ENCODE measurements at places on chromosomes 3 and 15.

- no peak for DNase-seq
Observed at GRCh38 chr3:108847187-108847586, 24.6 kb downstream of the TRAT1 start.

- no peak for DNase-seq
Observed at GRCh38 chr15:40830884-40831283, 2.4 kb upstream of the PPP1R14D start.

- DNase-seq: no peak
Observed at GRCh38 chr3:161405836-161406235, 34.5 kb upstream of the SPTSSB start.

GRCh38 chr3:46576386-46576785, 10.3 kb upstream of the LRRC2 start:
- DNase-seq: no peak

DNA sequence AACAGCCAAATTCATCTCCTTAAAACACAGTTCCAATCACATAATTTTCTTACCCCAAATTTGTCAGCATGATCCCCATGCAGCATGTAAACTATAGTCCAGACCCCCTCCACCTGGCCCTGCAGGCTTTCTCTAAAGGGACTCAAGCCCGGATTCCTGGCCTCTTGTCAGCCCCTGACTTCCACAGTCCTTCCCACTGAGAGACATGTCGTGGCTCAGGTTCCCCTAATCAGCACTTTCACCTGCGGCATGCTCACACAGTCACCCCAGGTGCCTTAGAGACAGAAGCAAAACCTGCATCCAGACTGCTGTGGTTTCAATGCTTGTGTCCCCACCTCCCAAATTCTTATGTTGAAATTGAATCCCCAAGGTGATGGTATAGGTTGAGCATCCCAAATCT, 372.7 kb upstream of the ATP10A start:
- no peak for DNase-seq

GRCh38 chr15:70008697-70009290, 88.9 kb downstream of the TLE3 start:
- no peak for DNase-seq

GRCh38 chr3:50588759-50589433, 19.6 kb downstream of the HEMK1 start:
- DNase-seq: peak; percentile 24

GRCh38 chr15:36982430-36982829, 117.9 kb downstream of the MEIS2 start:
- DNase-seq: peak; percentile 31

GRCh38 chr3:183825456-183826161, at the start of gene MAP6D1:
Gene MAP6D1, minus strand, starts transcription at chr3:183825577. Its CDS starts 30 bp downstream, at chr3:183825547.
- DNase-seq: peak; percentile 61

DNA sequence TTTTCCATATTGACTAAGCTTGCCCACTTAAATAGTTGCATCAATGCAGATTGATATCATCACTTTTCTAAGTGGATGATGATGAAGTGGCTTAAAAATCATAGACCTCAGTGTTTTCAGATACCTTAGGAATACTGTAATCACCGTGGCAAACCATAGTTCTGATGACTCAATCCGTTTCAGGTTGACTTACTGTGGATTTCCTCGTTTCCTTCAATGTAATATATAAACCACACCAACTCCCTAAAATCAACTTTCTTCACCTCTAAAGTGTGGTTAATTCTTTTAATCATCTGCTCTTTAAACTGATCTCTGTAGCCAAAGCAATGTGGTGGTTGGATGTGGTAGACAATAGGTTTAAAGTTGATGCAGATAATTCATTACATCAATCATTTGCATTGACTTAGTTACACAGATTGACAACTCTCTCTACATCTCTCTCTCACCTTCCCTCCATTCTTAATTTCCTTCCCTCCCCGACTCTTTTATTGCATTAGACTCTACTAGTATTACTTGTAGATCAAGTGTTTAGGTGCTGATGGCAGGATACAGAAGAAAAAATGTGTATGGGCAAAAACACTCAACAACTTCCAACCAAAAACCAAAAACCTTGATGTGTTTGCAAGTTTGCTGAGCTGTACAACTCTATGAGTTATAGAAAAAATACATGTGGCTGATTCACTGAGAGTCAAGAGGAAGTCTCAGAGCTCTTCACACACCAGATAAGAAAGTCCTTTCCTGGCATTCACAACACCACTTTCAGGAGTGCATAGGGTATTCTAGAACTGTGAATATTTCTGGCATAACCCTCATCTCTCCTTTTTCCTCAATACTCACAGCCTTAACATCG, 243.5 kb downstream of the NFKBIZ start:
- peak; percentile 71 for DNase-seq

DNA sequence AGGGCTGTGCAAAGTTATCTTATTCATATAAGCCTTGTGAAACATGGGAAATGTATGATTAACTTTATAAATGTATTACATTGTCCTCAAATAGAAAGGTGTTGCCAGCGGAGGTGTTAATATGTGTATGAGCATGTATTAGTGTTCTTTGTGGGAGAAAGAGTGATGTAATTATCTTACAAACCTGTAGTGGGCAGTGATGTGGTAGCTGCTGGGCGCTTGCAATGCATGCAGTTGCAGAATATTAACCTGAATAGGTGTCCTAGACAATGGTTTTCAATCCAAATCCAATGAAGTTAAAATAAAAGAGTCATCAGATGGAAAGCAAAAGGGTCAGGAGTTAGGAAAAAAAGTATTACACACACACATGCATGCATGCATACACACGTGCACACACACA, 881.3 kb upstream of the CADM2 start:
- no peak for DNase-seq

DNA sequence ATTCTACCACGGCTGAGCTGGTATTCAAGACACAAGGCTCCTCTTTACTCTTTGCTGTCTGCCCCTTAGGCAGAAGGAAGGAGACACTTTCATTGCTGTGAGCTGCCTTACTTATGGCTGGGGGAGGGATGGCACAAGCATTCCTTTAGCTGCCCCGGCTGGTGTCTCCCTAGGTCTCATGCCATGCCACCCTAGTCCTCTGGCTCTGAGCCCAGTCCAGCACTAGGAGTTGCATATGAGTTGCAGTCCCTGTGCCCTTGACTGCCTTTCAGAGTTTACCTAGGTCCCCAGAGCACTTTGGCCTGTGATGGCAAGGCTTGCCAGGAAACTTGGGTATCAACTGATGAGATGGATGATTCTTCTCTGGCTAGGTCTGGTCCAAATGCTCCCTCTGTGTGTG, 296.4 kb downstream of the RBMS3 start:
- no peak for DNase-seq

- peak; percentile 50 for DNase-seq
Observed at GRCh38 chr3:16697443-16698147, 92.4 kb upstream of the DAZL start.

GRCh38 chr15:79938143-79938542, 32.9 kb downstream of the BCL2A1 start:
- DNase-seq: no peak

DNA sequence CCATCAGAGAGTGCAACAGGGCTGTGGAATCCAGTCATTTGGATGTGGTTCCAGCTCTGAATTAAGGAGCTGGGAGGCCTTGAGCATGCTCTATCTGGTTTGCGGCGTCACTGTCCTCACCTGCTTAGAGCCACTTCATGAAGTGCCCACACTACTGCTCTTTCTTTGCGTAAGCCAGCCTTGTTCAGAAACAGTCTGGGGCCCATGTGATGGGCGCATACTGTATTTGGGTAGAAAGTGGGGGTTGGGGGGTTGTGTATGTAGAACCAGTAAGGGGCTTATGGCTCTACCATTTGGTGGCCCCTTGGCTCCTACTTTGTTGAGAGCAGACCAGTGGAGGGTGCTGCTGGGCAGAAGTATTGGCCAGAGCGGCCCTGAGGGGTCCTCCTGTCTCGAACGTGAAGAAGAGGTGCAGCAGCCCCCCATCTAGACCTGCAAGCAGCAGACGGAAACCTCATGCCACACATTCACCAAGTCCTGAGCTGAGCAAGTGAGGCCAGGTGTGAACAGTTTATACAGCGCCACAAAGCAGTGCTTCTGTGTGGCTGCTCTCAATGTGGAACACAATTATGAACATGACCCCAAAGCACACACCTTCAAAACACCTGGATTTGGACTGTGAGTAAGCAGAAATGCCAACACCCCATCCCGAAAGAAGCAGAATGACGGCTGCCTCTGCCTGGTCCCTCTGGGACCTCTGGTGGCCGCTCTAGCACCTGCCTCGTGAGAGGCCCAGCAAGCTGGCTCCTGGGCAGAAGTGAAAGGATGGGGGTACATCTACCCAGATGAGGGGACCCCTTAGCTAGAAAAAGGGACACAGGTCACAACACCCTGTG, 26.6 kb downstream of the SRPRB start:
- DNase-seq: no peak

DNA sequence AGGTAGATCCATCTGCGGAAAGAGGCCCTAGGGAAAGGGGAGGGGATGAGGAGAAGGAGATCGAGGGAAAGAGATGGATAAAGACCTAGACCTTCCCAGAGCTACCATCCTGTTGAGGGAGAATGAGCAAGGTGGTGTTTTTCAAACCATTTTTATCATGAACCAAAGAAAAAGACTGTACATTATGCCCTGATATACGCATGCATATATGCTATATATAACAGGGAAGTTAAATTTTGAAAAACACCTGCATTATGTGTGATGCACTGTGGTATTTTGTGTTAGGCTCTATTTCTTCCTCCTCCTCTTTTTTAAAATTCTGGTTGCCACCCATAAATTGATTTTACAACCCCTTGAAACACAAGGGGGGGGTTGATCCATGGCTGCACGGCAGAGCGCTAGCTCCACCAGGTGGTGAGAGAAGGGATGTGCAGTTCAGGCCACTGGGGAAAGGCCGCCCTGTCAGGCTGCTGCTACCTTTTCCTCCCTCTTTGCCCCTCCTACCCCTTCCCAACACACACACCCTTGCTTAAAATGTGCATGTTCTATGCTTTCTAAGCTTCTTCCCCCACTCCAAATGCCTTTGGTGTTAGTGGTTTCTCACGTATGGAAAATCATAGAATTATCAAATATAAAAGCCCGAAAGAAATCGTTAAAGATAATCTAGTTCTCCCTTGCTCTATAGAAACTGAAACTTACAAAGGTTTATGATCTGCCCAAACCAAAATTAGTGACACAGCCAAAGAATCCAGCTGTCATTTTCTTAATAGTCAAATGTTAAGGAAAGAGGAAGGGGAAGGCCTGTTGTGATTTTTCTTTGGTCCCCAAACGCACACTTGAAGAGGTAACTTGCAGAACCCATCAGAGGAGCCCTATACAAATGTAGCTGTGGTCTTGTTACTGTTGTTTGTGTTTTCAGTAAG, 262.0 kb upstream of the UMPS start:
- peak; percentile 42 for DNase-seq

DNA sequence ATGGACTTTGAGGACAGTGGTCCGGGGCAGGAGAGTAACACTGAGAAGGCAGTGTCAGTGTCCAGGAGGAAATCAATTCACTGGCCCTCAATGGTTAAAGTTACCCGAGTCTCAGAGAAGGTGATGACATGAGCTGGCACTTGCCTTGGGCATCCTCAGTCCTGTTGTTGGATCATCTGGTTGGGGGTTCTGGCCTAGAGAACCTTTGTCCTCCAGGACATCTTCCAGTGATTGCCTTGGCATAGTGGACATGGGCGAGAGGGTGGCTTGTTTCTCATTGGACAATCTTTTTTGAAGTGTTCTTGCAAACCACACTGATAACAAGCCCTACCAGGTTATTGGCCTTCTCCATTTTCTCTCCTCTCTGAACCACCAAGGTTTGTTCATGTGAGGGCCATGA, 83.4 kb upstream of the TERB2 start:
- DNase-seq: no peak

GRCh38 chr15:70277556-70277955, 179.8 kb upstream of the TLE3 start:
- DNase-seq: no peak

DNA sequence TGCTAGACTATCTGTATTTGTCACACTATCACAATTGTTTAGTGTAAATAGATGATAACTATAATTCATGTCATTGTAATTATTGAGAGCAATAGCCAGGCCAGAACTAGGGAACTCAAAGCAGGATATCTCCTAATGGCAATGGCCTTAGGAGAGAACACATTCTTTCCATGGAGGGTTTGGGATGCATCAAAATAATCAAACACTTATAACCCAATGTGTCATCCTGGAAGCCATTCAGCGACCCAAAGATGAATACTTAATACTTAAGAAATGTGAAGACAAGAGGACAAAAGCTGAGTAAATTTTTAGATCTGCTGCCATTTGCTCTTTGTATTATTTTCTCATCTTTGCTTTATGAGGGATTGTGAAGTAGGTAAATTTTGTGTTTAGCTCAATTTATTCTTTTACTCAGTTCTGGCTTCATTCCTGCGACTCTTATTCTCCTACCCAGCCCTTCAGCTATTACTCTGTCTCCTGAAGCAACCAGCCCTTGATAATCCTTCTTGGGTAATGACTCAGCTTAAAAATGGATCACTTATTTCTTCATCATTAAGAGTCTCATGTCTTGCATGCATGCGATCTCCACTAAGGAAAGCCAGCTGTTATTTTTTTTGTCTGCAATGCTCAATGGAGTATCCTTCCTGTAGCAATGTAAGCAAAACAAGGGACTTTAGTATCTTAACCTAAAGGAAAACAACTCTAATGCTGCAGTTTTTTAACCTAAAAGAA, 2.0 kb downstream of the OR4F15 start:
- peak; percentile 44 for DNase-seq

GRCh38 chr15:89200182-89200581, 21.2 kb downstream of the RLBP1 start:
- no peak for DNase-seq

Data from fibroblast of skin of abdomen (primary cell).